ENCODE measurements at places on chromosomes 3 and 15.

- DNase-seq = no peak
These were observed 77.0 kb upstream of the STAC start for GRCh38 chr3:36303286-36303685.

DNA sequence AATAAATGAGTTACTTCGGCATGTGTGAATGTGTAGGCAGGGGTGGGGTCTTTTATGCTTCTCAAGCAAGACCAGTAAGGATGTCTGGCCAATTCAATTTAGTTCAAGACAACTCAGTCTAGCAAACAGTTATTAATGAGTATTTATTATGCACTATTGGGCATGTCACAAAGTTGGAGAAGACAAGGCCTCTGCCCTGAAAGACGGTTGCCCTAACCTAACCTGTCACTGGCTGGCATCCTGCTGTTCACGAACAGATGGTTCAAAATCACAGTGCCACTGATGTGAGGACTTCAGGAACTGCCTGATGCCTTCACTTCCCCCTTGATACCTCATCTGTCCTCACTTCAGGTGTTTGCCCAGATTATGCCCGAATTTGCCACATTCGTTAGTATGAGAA is 217.8 kb downstream of the SOX2 start:
- DNase-seq = no peak

DNA sequence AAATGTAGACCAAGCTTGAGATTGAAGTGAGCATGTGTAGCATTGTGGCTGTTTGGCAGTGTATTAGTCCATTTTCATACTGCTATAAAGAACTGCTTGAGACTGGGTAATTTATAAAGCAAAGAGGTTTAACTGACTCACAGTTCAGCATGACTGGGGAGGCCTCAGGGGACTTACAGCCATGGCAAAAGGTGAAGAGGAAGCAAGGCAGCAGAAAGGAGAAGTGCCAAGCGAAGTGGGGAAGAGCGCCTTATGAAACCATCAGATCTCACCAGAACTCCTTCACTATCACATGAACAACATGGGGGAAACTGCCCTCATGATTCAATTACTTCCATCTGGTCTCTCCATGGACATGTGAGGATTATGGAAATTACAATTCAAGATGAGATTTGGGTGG is 8.6 kb upstream of the CERS3 start:
- peak; percentile 95 for DNase-seq

DNA sequence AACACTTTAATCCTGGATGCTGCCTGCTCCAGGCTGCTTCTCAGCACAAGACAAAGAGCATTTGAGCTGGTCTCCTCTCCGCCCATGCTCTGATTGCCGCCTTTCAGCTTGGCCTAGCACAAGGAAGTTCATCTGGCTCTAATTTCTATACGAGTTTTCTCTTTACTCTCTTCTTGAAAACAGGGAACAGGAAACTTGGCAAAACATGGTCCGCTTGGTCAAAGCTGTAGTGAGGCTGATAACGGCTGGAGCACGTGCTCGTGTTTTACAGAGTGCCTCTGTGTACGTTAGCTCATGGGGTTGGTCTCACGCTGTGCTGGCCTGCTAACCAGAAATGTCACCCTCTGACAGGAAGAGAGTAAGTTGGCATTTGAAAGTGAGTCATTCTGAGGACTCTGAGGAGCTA is 19.2 kb downstream of the RARRES1 start:
- DNase-seq = peak; percentile 93

GRCh38 chr15:66008940-66009562 is 139.8 kb downstream of the RAB11A start:
- DNase-seq = peak; percentile 63

GRCh38 chr15:65476903-65477302 is 40.6 kb downstream of the DPP8 start:
- DNase-seq = no peak

GRCh38 chr3:47617086-47618010 is 38.7 kb upstream of the CSPG5 start:
- DNase-seq = no peak

GRCh38 chr3:173473237-173473636 is 75.7 kb downstream of the NLGN1 start:
- no peak for DNase-seq

GRCh38 chr3:45958321-45958791 is 15.1 kb downstream of the CXCR6 start:
- DNase-seq = peak; percentile 47

- peak; percentile 66 for DNase-seq
These were observed 283.1 kb upstream of the LRRFIP2 start for GRCh38 chr3:37457378-37458065.

GRCh38 chr15:70164910-70165715 is 67.4 kb upstream of the TLE3 start:
- DNase-seq = peak; percentile 34

Data from suppressor macrophage (primary cell).